ENCODE measurements at places on chromosomes 2 and 18.

- DNase-seq, result no peak
Observed at GRCh38 chr2:233544200-233544610, 22.4 kb downstream of the USP40 start.

GRCh38 chr2:3176869-3177255 lies 200.8 kb downstream of the EIPR1 start:
- DNase-seq, result no peak

GRCh38 chr2:169137924-169138323 lies 68.6 kb downstream of the DHRS9 start:
- no peak for DNase-seq

DNA sequence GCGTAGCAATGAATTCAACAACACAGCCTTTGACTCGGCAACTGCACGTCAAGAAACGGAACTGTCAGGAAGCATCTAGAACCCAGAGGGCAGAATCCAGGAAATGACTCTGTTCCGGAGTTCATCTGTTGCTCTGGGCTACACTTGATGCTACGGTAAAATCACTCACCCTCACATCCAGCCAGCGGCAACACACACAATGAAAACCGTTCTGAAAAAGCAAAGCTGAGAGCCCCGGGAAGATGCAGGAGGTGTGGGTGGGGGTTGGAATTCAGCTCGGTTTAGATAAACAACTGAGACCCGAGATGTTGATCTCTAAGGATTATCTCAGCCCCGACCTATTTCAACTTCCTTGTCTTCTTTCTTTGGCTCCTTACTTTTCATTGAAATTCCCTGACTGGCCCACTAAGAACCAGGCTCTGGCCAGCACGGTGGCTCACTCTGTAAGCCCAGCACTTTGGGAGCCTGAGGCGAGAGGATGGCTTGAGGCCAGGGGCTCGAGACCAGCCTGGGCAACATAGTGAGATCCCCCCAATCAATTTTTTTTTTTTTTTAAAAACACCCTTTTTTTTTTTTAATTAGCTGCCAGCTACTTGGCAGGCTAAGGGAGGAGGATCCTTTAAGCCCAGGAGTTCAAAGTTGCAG lies 13.3 kb upstream of the RAB17 start:
- DNase-seq, result peak; percentile 62

- DNase-seq, result peak; percentile 59
Observed at GRCh38 chr2:207937823-207938222, 87.5 kb downstream of the PLEKHM3 start.

- DNase-seq, result no peak
Observed at GRCh38 chr2:5464657-5465056, 227.5 kb upstream of the SOX11 start.

DNA sequence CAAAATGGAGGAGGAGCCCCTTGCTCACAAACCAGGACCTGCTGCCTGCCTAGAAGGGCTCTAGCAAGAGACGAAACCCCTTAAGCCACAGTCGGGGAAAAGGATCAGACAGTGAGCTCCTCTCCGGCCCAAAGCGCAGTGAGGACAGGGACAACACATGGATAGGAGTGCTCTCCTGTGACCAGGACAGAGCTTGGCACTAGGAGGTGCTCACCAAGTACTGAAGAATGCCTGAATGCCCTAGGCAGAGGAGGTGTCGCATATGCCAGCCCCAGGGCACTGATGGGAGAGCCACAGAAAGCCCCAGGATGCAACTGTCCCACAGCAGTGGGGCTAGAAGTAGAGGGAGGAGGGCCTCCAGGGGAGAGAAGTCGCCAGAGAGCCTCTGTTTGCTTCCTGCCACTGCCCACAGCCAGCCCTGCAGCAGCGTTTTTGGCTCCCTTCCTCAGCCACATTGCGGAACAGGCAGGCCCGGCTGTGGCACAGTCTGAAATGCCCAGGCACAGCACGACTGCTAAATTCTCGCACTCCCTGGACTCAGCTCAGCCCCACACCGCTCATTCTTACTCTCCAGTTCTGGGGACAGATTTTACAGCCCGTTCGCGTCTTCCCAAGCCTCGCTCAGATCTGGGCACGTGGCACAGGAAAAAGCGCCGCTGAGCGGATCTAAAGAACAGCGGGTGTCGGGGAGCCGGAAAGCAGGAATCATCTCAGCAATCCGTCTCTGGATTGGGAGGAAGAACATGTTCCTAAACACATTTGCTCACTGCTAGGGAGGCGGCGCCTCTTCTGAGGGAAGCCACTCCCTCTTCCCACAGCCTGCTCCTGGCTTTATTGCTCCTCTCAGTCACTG lies 98.7 kb upstream of the POU3F3 start:
- DNase-seq, result peak; percentile 52

DNA sequence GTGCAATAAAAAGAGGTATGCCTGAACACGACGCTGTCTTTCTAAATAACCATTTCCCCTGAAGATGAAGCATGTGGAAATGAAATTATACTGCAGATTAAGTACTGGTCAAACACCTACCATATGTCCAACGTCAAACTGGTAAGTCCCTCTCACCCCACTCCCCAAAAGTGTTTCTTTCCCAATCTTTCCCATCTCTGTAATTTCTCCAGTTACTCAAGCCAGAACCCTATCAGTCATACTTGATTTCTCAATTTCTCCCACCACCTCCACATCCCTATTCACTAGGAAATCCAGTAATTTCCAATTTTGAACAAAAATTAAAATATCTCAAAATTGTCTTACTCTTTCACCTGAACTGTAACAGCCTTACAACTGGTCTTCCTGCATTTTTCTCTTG lies 29.2 kb downstream of the HDHD2 start:
- DNase-seq, result peak; percentile 3

DNA sequence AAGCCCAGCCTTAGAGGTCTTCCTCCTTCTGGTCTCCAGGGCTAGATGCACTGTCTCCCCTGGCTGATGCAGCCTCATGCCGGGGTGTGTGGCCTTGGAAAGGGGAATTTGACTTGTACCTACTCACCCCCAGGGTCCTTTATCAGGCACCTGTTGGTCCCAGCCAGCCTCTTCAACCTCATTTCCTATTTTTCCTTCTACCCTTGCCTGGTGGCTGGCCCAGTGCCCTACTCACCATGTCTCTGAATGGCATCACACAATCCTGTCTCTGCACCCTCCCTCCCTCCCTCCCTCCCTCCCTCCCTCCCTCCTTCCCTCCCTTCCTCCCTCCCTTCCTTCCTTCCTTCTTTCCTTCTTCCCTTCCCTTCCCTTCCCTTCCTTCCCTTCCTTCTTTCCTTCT lies 17.1 kb upstream of the ST3GAL5 start:
- DNase-seq, result no peak

DNA sequence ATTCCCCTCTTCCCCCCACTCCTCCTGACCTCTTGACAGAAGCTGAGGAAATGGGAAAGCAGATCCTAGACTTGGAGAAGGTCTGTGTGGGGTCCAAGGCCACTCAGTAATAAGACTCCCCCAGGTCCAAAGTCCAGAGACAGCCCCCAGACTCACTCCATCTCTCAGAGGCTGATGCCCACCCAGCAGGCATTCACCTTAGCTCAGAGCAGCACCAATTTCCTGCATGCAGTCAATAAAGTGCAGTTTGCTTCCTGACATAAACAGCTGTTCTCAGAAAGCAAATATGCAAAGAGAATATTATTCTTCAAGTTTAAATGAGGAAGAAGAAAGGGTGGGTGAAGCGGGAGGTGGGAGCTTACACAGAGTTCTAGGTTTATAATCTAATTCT lies 84.1 kb upstream of the RTN4 start:
- DNase-seq, result no peak

- no peak for DNase-seq
Observed at GRCh38 chr18:14093307-14093915, 38.8 kb downstream of the ZNF519 start.

DNA sequence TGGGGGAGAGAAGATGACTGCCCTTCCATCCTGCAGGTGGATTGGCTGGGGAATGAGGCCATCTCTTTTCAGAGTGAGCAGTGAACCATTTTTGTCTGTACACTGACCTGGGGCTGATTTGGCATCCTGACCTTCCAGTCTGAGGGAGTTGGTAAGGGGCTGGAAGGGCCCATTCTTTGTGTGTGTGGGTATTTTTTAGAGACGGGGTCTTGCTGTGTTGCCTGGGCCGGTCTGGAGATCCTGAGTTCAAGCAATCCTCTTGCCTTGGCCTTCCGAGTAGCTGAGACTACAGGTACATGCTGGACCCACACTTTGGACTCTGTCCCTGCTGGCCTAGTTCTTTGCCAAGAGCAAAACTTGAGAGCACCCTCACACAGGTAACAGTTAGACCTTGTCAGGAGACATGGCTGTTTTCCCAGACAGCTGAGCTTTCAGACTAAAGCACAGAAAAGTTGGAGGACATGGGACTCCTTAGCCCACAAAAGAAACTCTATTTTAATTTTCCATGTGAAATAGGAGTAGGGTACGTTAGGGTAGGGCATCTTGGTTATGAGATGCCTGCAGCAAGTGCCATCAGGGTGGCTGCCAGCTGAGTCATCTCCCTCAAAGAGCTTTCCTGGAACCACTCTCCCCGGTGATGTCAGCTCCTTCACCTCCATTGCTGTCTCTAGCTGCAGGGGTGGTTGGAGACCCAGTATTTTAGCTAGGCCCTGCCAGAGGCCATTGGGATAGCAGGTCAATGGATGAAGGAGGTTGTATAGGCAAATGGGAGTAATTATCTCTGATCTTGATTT lies 60.7 kb downstream of the DGKD start:
- no peak for DNase-seq

DNA sequence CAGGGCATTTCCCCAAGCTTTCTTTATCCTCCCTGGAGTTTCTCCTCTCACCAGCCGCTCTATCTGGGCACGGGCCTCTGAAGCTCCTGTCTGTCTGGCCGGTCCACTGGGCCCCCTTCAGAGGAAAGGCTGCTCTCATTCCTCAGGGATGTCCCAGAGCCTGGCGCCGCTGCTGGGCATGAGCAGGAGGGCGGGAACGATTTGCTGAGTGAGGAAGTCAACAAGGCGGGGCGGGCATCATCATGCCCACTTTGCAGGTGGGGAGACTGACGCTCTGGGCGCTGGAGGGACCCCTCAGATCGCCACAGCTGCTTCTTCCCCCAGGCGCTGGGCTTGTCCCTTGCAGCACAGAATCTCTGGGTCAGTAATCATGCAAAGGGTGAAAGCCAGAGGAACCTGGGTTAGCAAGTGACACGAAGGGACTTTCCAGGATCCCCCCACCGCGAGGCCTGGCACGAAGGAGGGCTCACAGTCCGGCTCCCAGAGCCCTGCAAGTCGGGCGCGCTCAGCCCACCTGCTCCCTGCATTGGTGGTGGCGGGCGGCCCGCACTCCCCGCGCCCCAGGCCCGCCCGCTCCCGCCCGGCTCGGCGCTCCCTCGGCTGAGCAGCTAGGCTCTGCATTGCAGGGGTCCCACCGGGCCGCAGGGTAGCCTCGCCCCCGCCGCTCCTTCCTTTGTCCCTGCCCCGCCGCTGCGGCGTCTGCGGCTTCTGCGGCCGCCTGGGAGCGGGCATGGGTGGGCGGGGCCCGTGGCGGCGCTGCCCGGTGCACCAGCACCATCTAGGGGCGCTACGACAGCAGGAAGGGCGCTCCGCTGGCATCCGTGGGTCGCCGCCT lies 157.8 kb downstream of the CYRIA start:
- peak; percentile 58 for DNase-seq

- no peak for DNase-seq
Observed at GRCh38 chr2:160397530-160397865, 96.1 kb downstream of the RBMS1 start.

DNA sequence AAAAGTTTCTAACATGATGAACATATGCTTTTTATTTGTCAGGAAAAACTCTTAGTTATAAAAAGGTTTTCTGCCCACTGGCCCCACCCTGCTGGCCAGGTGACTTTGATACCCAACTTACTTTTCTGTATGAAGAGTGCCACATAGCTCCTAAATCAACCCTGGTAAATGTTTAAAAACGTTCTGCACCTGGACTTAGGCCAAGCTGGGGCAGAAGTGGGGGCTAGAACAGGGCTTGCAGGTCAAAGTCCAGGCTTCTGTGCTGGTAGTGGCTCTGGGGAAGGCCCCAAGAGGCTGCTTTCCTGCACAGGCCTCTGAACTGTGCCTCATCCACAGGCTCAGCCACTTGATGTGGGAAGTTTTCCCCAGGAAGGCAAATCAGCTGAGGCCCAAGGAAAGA lies 171.7 kb downstream of the ANKRD30B start:
- no peak for DNase-seq

- no peak for DNase-seq
Observed at GRCh38 chr2:130918393-130918792, 81.7 kb downstream of the ARHGEF4 start.

DNA sequence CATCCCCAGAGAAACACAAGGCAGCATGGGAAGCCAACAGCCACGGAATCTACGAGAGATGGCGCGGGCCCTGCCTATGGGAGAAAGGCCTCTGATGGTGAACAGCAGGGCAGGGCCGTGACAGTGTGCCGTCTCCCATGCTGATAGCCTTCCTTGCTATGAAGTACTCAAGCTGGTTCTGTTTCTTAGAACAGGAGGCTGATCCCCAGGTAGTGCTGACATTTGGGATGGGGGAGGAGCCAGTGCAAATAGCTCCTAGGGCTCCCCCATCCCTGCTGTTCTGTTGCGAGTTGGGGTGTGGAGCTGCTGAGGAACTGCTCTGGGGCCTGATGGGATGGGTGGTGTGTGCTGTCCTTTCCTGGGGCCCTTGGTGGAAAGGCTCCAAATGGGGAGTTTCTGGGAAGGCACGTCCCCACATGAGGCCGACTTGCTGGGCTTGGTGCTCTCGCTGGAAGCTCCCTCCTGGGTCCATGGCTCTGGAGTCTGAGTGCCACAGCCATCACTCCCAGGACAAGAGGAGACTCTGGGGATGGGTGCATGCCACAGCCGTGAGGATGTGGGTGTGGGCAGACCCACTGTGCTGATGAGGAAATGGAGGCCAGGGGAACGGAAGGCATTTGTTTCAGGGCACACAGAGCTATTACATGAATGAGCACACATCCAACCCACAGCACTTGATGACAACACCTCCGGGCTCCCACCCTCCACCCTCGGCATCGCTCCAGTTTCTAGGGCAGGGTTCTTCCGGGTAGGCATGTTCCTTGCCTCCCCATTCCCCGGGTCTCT lies 246.8 kb downstream of the HDAC4 start:
- no peak for DNase-seq

DNA sequence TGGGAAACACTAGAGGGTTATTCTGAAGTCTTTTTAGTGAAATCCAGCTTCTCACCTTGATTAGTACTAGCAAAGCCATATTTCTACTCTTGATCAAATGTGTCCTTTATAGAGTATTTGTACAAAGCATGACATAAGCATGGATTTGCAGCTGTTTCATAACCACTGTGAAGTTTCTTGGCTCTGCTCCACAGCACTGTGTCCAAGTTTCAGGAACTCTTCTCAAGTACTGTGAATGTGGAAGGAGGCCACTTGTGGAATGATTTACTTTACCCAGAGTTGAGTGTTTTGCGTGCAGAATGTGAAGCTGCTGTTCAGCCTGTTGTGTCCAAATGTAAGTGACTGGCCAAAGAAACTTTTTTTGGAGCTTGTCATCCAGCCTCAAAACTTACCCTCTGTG lies 16.2 kb upstream of the MAPRE2 start:
- peak; percentile 27 for DNase-seq

GRCh38 chr18:6785001-6785400 lies 55.5 kb downstream of the ARHGAP28 start:
- DNase-seq, result no peak

DNA sequence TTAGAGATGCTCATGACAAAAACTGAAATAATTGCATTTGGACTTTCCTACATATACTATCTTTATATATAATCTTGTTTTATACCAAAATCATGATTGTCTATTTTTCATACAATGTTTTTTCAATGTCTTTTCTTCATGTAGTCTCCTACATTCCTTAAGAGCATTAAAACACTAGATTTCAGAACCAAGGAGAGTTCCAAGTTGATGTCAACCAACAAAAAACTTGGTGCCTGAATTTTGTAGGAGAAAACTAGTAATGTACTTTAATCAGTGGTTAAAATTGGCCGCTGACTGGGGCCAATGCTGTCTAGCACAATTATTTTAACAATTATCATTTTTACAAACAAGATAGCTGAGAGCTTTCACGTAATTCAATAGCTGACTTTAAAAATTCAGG lies 678.8 kb downstream of the DCC start:
- DNase-seq, result no peak
